ENCODE measurements at places on chromosomes 3 and 15.

DNA sequence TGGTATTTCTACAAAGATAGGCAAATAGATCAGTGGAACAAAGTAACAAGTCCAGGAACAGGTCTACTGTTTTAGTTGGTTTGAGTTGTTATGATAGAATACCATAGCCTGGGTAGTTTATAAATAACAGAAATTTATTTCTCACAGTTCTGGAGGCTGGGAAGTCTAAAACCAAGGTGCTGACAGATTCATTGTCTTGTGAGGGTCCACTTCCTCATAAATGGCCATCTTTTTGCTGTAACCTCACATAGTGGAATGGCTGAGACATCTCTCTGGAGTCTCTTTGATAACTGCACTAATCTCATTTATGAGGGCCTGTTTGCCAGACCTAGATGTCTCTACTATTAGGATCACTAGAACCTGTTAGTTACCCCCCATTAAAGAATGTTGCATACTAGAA, 152.3 kb upstream of the MYRIP start:
- no peaks in the 10 kb centered on the region for H3K27me3 ChIP-seq
- no peaks in the 10 kb centered on the region for H3K36me3 ChIP-seq
- H3K27ac ChIP-seq, result no peak overlapping the region
- no peak for DNase-seq
- H3K4me3 ChIP-seq, result no peak overlapping the region

DNA sequence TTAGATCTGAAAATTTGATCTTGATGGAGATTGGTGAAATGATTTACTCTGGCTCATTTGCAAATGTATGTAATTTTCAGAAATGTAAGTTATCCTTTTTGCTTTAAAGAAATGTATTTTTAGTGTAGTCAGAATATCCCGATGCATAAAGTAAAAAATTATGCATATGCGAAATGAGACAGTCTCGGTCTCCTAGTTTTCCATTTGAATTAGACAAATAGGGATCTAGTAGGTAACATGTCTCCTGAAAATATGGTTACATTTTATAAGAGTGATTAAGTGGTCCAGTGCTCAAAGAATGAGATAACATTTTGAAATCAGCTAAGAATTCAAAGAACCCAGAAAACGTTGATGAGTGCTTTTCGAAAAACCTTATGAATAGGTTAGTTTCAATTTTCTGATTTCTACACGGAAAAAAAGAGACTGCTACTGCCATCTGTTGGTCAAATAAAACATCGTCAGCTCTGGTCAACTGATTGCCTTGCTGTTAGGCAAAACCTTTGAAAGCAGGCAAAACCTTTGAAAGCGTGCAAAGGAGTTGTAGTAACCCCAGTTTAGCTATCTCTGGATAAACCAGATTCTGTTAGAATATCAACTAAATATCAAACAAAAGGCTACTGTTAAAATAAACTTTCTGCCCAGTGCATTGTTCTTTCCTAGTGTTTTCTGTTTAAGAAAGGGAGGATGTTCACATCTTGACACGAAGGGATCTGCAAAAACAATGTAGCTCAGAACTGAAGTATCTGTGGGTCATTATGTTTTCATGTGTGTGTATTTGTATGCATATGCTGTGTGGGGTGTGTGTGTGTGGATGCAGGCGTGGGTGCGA, 59.3 kb upstream of the CHMP2B start:
- H3K27me3 ChIP-seq, result no peaks in the 10 kb centered on the region
- H3K4me1 ChIP-seq, result no peaks in the 10 kb centered on the region
- DNase-seq, result no peak
- H3K36me3 ChIP-seq, result no peaks in the 10 kb centered on the region

DNA sequence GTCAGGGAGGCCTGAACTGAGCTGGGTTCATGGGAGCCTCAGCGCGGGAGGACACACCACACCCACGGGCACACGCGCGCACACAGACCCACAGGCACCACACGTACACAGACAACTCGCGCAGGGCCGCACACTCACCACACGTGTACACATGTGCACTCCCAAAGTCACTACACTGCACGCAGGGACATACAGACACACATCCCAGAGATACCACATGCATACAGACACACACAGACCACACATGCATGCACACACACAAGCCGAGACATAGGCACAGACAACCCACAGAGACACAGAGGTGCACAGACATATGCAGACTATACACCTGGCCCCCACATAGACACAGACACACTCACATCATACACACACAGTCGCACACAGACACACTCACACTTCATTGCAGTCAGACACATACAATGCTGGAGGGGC, 1.1 kb upstream of the MGLL start:
- no peak overlapping the region for H3K27ac ChIP-seq
- H3K27me3 ChIP-seq, result no peaks in the 10 kb centered on the region
- DNase-seq, result no peak

- H3K27me3 ChIP-seq, result no peaks in the 10 kb centered on the region
- no peak overlapping the region for H3K27ac ChIP-seq
- no peak for DNase-seq
- no peak overlapping the region for H3K4me3 ChIP-seq
- H3K4me1 ChIP-seq, result no peaks in the 10 kb centered on the region
- no peaks in the 10 kb centered on the region for H3K36me3 ChIP-seq
Observed at GRCh38 chr3:23489300-23490158, 286.4 kb downstream of the UBE2E2 start.

GRCh38 chr3:17179381-17180205, 294.8 kb downstream of the PLCL2 start:
- H3K27me3 ChIP-seq, result no peaks in the 10 kb centered on the region
- peaks cover 6% of the 10 kb centered on the region for H3K36me3 ChIP-seq
- no peak for DNase-seq
- no peaks in the 10 kb centered on the region for H3K4me1 ChIP-seq

DNA sequence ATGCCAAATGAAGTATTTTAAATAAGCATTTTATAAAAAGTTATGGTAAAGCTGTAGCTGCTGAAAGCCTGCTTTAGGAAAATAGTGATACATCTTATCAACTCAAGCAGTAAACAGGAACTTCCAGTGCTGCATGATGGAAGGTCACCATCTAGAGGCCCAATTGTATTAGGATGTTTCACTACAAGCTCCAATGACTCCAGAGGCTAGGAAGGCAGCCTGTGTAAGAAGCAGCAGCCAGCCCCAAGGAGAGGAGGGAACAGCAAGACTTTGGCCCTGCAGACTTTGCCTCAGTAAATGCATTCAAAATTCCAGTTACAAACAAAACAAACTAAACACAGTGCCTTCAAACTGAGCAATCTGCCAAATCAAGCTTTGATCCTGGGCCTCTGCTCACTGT, 32.1 kb downstream of the ILDR1 start:
- no peaks in the 10 kb centered on the region for H3K36me3 ChIP-seq
- H3K4me3 ChIP-seq, result no peak overlapping the region
- H3K27me3 ChIP-seq, result no peaks in the 10 kb centered on the region
- no peak overlapping the region for H3K27ac ChIP-seq

DNA sequence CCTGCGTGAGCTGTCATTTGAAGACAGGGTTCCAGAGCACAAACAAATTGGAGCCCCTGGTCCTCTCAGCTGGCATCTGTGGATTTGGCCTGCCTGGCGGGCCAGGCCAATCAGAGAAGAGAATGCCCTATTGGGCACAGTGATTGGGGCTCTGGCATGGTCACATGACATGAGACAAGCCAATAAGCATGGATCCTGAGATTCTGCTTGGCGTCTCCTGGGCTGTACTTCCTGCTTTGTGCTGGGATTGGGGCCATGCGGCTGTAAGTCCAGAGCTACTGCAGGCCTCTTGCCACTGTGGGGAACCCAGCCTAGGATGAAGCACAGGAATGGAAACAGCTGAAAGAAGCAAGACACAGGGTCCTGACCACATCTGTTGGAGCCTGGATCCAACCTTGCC, 121.4 kb downstream of the FBLN2 start:
- H3K27ac ChIP-seq, result no peak overlapping the region
- no peak for DNase-seq
- H3K36me3 ChIP-seq, result no peaks in the 10 kb centered on the region
- H3K27me3 ChIP-seq, result peaks cover 16% of the 10 kb centered on the region
- H3K4me3 ChIP-seq, result no peak overlapping the region
- H3K4me1 ChIP-seq, result no peaks in the 10 kb centered on the region
